Activated T-cell treated with anti-CD3 and anti-CD28 coated beads for 1 hour (primary cell): ENCODE measurements at places on chromosomes 4 and X.

DNA sequence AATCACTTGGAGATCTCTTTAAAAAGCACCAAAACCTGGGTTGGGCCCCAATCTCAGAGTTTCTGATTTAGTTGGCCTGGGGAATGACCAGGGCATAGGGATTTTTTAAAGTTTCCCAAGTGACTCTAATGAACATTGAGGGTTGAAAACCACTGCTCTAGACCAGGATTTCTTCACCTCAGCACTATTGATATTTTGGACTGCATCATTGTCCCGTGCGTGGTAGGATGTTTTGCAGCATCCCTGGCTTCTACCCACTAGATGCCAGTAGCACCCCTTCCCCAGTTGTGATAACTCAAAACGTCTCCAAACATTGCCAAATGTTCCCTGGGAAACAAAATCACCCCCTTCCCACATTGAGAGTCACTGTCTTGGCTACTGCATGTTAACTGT is 61.8 kb downstream of the ATXN3L start:
- no peak for DNase-seq

- no peak for DNase-seq
Observed at GRCh38 chr4:135770505-135770904, 1568.9 kb upstream of the PABPC4L start.

GRCh38 chr4:155085843-155086530 is 122.4 kb upstream of the NPY2R start:
- DNase-seq = no peak

DNA sequence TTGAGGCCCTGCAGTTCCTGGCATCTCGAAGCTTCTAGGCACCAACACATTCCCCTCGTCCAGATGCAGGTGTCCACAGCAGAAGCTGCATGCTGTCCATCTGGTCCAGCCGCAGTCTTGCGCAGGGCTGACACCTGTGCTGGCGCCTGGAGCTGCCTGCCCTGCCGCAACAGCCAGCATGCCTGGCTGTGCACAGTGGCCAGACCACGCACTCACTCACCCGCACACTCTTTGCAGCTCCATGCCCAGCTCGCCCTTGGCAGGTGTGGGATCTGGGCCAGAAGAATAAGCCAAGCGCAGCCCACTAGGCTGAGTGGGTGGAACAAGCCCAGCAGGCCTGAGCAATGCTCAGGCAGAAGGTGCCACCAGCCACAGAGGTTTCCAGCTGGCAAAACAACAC is 125.6 kb downstream of the PARM1 start:
- no peak for DNase-seq

GRCh38 chrX:149819371-149819770 is 37.6 kb downstream of the MAGEA9 start:
- no peak for DNase-seq

GRCh38 chr4:60885011-60885410 is 315.1 kb upstream of the ADGRL3 start:
- no peak for DNase-seq

DNA sequence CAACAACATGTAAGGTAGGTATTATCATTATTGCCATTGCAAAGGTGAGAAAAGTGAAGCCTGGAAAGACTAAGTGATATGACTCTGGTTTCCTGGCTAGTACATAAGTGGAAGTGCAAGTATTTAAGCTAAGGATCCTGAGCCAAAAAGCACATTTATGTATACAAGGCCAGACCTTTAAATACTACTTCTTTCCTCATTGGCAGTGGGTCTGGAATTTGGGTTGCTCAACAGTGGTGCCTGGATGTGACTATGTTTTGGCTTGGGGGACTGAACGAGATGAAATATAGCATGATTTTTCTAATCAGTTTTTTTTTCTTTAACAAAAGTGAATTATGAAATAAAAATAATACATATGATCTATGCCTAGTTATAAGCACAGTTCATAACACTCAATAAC is 7.4 kb upstream of the FGF13 start:
- DNase-seq = no peak

DNA sequence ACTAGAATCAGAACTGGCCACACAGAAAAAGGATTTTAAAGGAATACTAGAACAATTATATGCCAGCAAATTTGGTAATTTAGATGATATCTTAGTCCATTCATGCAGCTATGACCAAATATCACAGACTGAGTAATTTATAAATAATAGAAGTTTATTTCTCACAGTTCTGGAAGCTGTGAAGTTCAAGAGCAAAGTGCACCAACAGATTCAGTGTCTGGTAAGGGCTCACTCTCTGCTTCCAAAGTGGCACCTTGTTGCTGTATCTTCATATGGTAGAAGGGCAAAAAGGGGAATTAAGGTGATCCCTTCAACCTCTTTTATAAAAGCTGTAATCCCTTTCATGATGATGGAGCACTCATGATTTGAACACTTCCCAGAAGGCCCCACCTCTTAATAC is 20.3 kb downstream of the TNIP2 start:
- no peak for DNase-seq

- no peak for DNase-seq
Observed at GRCh38 chrX:105553118-105553517, 269.2 kb upstream of the NRK start.

- no peak for DNase-seq
Observed at GRCh38 chr4:58936436-58936835, 1826.3 kb upstream of the IGFBP7 start.

DNA sequence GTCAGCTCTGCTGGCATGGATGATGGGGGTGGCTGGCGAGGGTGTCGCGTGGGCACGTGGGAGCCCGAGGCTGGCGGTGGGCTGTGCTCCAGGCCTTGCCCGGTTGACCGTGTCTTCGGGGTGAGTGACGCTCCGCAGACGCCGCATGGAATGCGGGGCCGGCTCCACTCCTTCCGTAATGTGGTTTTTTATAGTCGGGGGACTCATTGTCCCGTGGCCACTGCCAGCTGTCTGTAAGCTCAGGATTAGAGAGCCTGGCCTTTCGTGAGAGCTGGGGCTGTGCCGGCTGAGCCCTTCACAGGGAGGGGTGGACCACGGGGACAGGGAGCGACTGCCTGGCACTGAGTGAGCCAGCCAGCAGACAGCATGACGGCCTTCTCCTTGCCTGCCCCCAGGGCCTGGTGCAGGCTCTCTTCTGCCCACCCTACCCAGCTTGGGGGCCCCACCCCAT is 20.4 kb downstream of the DOK7 start:
- no peak for DNase-seq

GRCh38 chr4:73866246-73866645 is 2.9 kb upstream of the CXCL1 start:
- no peak for DNase-seq

- DNase-seq = no peak
Observed at GRCh38 chr4:2866160-2866861, 22.7 kb downstream of the ADD1 start.

GRCh38 chr4:128394778-128395177 is 107.2 kb upstream of the PGRMC2 start:
- no peak for DNase-seq

DNA sequence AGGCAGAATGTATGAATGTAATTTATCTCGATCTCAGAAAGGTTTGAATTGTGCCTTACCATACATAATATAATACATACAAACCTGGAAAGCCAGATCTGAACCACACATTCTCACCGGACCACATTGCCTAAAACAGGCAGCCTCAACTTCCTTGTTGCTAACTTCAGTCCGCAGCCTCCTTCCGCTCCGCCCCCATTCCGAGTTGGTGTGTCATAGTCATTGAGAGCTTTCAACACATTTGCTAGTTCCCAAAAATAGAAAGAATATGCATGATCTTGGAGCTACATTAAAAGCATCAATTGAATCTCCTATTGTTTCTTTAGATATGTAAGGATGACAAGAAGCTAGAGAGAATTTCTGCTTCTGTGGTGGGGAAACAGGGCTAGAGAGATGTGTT is 127.2 kb downstream of the ARHGEF9 start:
- DNase-seq = no peak

GRCh38 chr4:18635531-18635930 is 614.0 kb upstream of the LCORL start:
- DNase-seq = no peak

DNA sequence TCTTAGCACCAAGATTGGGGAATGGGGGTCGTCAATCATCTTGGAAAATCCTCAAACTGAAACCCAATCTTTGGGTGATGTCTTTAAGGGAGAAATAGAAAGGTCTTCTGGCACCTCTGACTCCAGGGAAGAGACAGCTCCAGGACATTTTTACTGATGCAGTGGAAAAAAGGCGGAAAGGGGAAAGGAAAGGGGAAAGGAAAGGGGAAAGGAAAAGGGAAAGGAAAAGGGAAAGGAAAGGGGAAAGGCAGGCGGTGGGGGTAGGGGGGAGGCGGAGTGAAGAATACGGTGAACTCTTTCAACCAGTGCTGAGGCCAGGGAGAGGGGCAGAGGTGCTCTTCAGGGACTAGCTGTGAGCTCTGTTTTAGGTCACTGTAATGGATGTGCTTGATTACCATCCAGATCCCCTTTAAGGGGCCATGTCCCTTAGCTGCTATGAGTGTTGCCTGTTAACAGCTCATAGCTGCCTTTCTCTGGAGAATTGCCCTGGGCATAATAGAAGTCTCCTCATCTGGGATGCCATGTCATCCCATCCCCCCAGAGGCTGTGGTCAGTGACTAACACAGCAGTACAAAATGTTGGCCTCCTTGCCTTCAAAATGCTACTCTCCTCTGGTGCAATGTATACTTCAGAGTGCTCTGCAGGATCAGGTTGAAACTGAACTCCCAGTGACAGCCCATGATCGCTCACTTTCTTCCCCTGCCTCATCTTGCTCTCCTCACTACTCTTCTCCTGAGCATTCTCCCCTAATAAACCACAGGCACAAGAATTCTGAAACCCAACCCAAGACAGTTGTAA is 92.4 kb upstream of the AP1S2 start:
- no peak for DNase-seq

- DNase-seq = no peak
Observed at GRCh38 chrX:143674926-143675325, 39.0 kb upstream of the SLITRK4 start.

DNA sequence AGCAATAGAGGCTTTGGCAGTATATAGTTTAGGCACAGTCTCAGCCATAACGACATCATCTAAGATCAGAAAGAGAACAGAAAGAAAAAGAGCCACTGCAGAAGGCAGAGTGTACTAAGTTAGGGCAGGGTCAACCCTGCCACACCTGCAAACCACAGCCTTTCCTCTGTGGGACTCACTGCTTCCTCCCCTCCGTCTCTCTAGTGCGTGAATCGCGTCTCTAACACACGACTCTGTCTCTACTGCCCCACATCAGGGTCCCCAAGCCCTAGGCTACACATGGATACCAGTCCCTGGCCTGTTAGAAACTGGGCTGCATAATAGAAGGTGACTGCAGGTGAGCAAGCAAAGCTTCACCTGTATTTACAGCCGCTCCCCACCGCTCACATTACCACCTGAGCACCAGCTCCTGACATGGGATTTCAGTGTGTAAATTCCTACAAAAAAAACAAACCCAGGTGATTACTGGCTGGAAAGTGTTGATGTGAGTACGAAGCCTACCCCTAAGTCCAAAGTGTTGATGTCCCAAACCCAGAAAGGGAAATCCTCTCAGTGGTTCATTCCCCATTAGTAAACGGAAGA is 128.9 kb downstream of the PRKX start:
- DNase-seq = no peak

GRCh38 chrX:53073115-53073586 is 9.0 kb upstream of the TSPYL2 start:
- no peak for DNase-seq

- DNase-seq = no peak
Observed at GRCh38 chrX:24550166-24550565, 85.1 kb downstream of the PDK3 start.

GRCh38 chrX:53223955-53224859 is 800 bp downstream of the KDM5C start:
- peak; percentile 2 for DNase-seq

- DNase-seq = peak; percentile 43
Observed at GRCh38 chr4:81505004-81505598, 33.4 kb upstream of the RASGEF1B start.

- DNase-seq = no peak
Observed at GRCh38 chrX:69746051-69746450, 130.1 kb downstream of the EDA start.

- no peak for DNase-seq
Observed at GRCh38 chr4:118734491-118735205, 49.5 kb downstream of the METTL14 start.

DNA sequence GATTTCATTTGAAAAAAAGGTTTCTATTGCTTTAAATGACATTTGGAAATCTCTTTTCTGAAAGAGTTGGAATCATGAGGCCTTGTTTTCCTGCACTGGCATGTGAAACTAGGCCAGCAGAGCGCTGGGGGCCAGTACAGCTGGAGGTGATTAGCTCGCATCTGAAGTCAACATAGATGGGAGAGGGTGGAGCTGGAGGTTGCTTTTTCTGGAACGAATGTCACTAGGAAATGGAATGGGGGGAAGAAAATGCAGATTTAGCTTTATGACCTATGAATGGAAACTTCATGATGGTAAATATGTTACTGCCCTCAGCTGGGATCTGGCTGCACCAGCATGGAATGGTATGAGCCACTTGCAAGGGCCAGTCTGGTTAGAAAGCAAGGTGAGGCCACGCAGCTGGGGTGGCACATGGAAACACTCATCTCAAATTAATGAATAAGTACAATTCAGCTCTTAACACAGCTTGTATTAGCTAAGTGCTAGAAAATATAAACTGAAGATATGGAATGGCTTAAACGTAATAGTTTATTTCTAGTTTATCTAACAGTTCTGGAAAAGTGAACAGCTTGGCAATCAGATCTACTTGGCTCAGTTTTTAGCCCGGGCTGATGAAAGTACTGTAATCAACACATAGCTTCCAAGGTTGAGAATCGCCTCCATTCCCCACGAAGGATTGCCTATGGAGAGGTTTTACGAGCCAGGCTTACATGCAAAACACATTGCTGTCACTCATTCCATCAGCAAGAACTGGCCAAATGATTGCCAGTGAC is 32.5 kb downstream of the SLC10A6 start:
- no peak for DNase-seq

GRCh38 chr4:9874385-9874784 is 93.0 kb downstream of the DRD5 start:
- no peak for DNase-seq

DNA sequence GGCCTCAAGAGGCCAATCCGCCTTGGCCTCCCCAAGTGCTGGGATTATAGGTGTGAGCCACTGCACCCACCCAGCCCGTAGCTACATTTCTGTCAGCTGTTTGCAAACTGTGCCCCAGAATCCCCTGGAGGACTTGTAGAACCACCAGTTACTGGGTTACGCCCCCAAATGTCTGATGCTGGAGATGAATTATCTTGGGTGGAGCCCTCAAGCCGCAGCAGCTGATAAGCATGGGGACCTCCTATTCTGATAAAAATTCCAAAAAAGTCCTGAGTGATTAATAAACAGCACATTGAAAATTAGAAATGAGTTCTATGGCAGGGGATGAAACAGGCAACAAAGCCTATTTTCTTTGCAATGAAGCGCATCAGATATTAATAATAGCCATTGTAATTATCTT is 105.0 kb downstream of the PTTG2 start:
- DNase-seq = no peak

GRCh38 chr4:1337376-1337831 is 9.6 kb upstream of the UVSSA start:
- DNase-seq = peak; percentile 29

DNA sequence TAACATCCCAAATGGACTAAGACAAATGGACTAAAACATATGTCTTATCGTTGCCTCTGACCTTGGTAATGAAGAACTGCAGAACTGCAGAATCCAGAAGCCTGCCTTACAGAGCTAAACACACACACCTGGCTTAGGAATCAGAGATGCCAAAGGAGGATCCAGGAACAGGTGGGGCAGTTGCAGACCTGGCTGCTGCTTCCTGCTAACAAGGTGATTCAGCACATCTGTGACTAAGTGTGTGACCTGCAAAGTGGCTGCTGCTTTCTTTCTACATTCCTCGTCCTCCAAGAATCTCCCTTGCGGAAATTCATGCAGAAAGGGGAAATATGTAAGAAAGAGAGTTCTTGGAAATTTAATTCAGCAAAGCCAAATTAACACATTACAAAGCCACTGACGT is 96.8 kb upstream of the NLGN4X start:
- no peak for DNase-seq
